ENCODE measurements at places on chromosomes 4 and X. TPM values are rescaled to one million over a fixed set of nuclear protein-coding genes. Genes with fewer than 3 reads are reported as not detected.

- no peak for DNase-seq
- H3K4me1 ChIP-seq = no peaks in the 10 kb centered on the region
- H3K36me3 ChIP-seq = no peaks in the 10 kb centered on the region
- no peak overlapping the region for H3K27ac ChIP-seq
Measured at GRCh38 chr4:155304375-155304774, 72.4 kb downstream of the MAP9 start.

- no peak overlapping the region for H3K27ac ChIP-seq
- H3K36me3 ChIP-seq = no peaks in the 10 kb centered on the region
- H3K4me1 ChIP-seq = no peaks in the 10 kb centered on the region
Measured at GRCh38 chr4:38242101-38242500, 281.9 kb downstream of the PTTG2 start.

- no peak overlapping the region for H3K4me3 ChIP-seq
- no peaks in the 10 kb centered on the region for H3K4me1 ChIP-seq
- no peaks in the 10 kb centered on the region for H3K27me3 ChIP-seq
- DNase-seq = no peak
- no peak overlapping the region for H3K27ac ChIP-seq
- H3K36me3 ChIP-seq = no peaks in the 10 kb centered on the region
Measured at GRCh38 chrX:120790552-120790951, 85.1 kb downstream of the CT47B1 start.

DNA sequence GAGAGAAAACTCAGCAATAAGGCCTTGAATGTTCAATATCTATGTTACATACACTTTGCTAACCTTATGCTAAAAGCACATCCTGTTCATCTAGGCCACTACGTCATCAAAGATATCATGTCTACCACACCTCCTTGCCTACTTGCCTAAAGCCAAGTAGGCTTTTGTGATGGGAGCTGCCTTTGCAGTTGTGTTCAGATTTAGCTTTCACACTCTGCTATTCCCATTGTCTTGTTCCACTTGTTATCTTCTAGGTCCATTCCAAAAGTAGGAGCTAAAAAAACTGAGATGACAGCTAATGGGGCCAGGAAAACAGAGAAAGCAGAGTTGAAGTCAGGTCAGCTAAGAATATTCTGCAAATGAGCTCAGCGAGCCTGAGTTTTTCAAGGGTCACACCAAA lies 153.6 kb upstream of the EDNRA start:
- DNase-seq = no peak
- no peak overlapping the region for H3K27ac ChIP-seq
- H3K27me3 ChIP-seq = no peaks in the 10 kb centered on the region
- H3K4me1 ChIP-seq = no peaks in the 10 kb centered on the region
- no peak overlapping the region for H3K4me3 ChIP-seq

DNA sequence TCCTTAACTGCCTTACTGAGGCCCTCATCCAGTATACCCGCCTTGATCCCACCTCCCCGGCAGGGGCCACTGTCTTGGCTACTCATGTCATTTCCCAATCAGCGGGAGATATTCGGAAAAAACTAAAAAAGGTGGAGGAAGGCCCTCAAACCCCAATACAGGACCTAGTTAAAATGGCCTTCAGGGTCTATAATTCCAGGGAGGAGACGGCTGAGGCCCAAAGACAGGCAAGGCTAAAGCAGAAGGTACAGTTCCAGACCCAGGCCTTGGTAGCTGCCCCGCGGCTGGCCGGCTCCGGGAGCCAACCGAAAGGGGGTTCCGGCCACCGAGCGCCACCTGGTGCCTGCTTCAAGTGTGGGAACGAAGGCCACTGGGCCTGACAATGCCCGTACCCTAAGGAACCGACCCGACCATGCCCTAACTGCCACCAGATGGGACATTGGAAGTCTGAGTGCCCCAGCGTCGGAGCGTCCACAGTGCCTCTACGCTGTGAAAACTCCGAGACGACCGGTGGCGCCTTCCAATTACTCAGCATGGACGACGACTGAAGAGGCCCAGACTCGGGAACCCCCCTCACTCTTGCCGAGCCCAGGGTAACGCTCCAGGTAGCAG lies 959.6 kb downstream of the RPA4 start:
- H3K27ac ChIP-seq = no peak overlapping the region
- H3K4me1 ChIP-seq = no peaks in the 10 kb centered on the region
- H3K27me3 ChIP-seq = no peaks in the 10 kb centered on the region
- H3K4me3 ChIP-seq = no peak overlapping the region
- no peak for DNase-seq

DNA sequence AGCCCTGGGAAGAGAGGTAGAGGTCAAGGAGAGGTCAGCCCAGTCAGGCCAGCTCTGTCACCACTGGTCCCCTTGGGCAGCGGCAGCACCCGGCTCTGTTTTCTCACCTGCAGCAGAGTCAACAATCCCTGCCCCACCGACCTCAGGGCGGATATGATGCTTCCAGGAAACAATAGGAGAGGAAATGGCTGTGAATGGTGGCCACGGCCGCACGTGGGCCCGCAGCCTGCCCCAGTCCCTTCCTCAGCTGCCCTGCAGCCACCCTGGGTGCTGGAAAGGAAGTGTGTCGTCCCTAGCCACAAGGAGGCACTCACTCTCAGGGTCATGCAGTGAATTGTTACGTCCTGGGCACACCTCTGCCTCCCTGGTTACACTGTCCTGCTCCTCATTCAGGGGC lies 92.5 kb upstream of the ENPP6 start:
- peak; percentile 71 for DNase-seq
- H3K27me3 ChIP-seq = no peaks in the 10 kb centered on the region
- H3K4me3 ChIP-seq = no peak overlapping the region
- H3K36me3 ChIP-seq = no peaks in the 10 kb centered on the region
- H3K4me1 ChIP-seq = peaks cover 46% of the 10 kb centered on the region

- no peaks in the 10 kb centered on the region for H3K36me3 ChIP-seq
- no peak overlapping the region for H3K4me3 ChIP-seq
- H3K4me1 ChIP-seq = peaks cover 10% of the 10 kb centered on the region
- H3K27me3 ChIP-seq = no peaks in the 10 kb centered on the region
- DNase-seq = no peak
- no peak overlapping the region for H3K27ac ChIP-seq
Measured at GRCh38 chr4:86926435-86927086, 8.2 kb upstream of the AFF1 start.

GRCh38 chrX:40705658-40706312 lies 29.6 kb downstream of the MED14 start:
- no peaks in the 10 kb centered on the region for H3K27me3 ChIP-seq
- no peak for DNase-seq
- H3K36me3 ChIP-seq = no peaks in the 10 kb centered on the region
- H3K27ac ChIP-seq = no peak overlapping the region

GRCh38 chr4:136112116-136112515 lies 1420.2 kb downstream of the PCDH18 start:
- no peak overlapping the region for H3K27ac ChIP-seq
- H3K27me3 ChIP-seq = no peaks in the 10 kb centered on the region
- no peak for DNase-seq
- H3K4me1 ChIP-seq = no peaks in the 10 kb centered on the region
- no peaks in the 10 kb centered on the region for H3K36me3 ChIP-seq
- H3K4me3 ChIP-seq = no peak overlapping the region

DNA sequence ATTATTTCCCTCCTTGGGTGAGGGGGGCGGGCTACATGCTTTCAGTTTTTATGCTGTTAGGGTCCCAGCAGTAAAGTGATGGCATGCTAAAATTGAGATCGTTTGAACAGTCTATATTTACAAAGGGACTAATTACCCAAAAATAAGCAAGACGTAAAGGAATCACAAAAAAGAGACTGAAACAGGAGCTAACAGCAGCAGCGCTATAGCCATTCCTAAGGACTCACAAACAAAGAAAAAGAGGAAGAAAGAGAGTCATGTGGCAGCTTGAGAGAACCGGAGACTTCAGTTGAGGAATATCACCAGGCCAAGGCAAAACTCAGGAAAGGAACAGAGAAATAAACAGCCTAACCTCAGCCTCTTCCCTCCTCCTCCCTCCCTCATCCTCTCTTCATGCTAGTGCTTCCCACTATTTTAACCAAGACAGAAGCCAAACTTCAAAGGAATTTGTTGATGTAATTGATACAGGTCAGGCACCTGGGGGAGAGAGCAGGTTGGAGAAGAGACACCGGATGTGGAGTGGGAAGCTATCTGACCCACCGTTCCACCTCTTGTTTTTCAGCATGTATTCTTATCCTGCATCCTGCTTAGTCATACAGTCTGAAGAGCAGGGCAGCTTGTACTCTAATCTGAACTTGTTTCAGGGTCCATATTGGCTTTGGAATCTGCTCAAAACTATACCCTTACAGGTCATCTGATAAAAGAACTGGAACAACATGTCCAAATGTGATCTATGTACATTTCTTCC lies 383.7 kb downstream of the NAF1 start:
- no peak overlapping the region for H3K4me3 ChIP-seq
- no peaks in the 10 kb centered on the region for H3K4me1 ChIP-seq
- no peak overlapping the region for H3K27ac ChIP-seq

DNA sequence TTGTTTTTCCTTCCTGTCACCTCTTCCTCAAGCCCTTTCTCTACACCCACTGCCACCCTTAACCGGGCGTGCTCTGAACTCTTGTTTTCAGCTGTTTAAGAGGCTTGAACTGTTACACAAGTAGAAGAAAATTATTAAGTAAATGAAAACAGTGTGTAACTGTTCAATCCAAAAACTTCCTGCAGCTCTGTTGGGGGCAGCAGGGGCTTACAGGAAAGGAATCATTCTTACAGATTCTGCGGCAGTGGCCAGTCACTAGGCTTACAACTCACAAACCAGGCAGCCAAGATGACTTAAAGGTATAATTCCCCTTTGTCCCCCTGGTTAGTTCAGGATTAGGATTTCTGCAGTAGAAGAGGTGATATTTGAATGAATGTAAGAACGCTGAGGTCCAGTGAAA lies 70.2 kb upstream of the ETNPPL start:
- H3K36me3 ChIP-seq = no peaks in the 10 kb centered on the region
- no peak for DNase-seq
- H3K27me3 ChIP-seq = no peaks in the 10 kb centered on the region
- H3K27ac ChIP-seq = no peak overlapping the region
- no peak overlapping the region for H3K4me3 ChIP-seq

DNA sequence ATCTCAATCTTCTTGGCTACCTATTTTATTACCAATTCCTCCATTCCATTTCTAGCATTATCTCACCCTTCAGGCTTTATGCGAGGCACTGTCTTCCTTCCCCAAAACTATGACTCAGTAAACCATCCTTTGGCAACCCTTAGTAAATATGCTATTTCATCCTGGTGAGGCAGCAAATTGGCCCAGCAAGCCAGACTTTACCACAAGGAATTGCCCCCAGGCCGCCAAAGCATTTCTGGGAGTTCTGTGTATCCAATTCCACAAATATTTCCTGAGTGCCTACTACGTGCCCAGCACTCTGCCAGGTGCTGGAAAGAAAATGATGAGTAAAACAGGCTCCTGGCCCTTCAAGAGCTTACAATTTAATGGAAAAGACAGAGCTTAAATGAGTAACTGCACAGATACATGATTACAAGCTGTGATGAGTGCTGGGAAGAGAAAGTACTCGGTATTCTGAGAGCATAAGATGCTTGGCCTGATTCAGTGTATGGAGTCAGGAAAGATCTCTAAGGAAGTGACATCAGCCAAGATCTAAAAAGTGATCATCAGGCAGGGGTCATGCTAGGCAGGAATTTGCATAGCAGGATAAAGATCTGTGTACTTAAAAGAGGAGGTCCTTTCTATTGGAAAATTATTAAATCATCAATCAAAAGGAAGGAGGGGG lies 193.8 kb downstream of the ADAMTS3 start:
- no peaks in the 10 kb centered on the region for H3K27me3 ChIP-seq
- H3K4me1 ChIP-seq = no peaks in the 10 kb centered on the region
- H3K36me3 ChIP-seq = no peaks in the 10 kb centered on the region
- no peak for DNase-seq
- no peak overlapping the region for H3K27ac ChIP-seq

DNA sequence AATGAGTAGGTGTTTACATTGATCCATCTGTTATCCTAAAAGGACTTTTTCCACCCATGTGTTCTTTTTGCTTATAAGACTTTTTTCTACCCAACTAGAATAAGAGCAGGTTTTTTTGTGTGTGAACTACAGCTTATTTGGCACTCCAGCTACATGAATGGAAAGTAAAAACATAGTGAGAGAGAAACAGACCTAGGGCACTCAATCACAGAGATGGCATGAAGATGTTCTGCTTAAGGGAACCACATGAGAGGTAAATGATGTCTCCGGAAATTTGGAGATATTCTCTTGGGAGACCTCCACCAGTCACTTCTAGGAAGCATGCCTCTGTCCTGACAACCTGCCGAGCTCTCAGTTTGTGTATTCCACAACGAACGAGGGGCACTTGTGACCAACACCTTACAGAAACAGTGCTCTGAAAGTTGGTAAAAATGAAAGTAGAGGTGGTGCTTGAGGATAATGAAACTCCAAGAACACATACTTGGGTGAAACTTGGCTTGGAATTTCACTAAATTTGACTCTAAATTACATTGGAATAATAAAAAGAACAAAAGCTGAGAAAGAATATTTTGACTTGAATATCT lies 788.4 kb upstream of the GALNTL6 start:
- no peaks in the 10 kb centered on the region for H3K4me1 ChIP-seq
- H3K27me3 ChIP-seq = no peaks in the 10 kb centered on the region
- no peak overlapping the region for H3K27ac ChIP-seq
- DNase-seq = no peak
- no peaks in the 10 kb centered on the region for H3K36me3 ChIP-seq

GRCh38 chrX:33132569-33132968 lies 78.8 kb downstream of the DMD start:
- H3K27ac ChIP-seq = no peak overlapping the region
- H3K27me3 ChIP-seq = no peaks in the 10 kb centered on the region
- H3K36me3 ChIP-seq = no peaks in the 10 kb centered on the region
- no peak for DNase-seq
- H3K4me3 ChIP-seq = no peak overlapping the region

GRCh38 chr4:12421364-12421763 lies 992.7 kb upstream of the HS3ST1 start:
- no peak overlapping the region for H3K4me3 ChIP-seq
- no peak for DNase-seq
- H3K27me3 ChIP-seq = no peaks in the 10 kb centered on the region
- no peak overlapping the region for H3K27ac ChIP-seq
- no peaks in the 10 kb centered on the region for H3K4me1 ChIP-seq

Gene RIPPLY1
- polyA plus RNA-seq = not detected

Gene VCX2
- polyA plus RNA-seq = not detected

Gene UGT2B11
- polyA plus RNA-seq = not detected

Gene SUV39H1
- polyA plus RNA-seq = 5.2 TPM

Gene DRD5
- polyA plus RNA-seq = not detected

Gene SPATA18
- 0.42 TPM for polyA plus RNA-seq

Gene MAGEB3
- not detected for polyA plus RNA-seq

Gene PDGFC
- polyA plus RNA-seq = not detected

Gene MAGEA1
- not detected for polyA plus RNA-seq

Gene NDST3
- polyA plus RNA-seq = not detected

Gene VCX3A
- polyA plus RNA-seq = not detected

Gene IL1RAPL2
- not detected for polyA plus RNA-seq

Gene PROM1
- polyA plus RNA-seq = not detected

Gene ARAP2
- polyA plus RNA-seq = 13.2 TPM

Measured in B cell (primary cell).